Hindlimb muscle (tissue), 1 donor: ENCODE measurements at places on chromosomes 6 and 20.

- no peak for DNase-seq
Measured at GRCh38 chr20:33437141-33437911, 6.2 kb downstream of the SNTA1 start.

DNA sequence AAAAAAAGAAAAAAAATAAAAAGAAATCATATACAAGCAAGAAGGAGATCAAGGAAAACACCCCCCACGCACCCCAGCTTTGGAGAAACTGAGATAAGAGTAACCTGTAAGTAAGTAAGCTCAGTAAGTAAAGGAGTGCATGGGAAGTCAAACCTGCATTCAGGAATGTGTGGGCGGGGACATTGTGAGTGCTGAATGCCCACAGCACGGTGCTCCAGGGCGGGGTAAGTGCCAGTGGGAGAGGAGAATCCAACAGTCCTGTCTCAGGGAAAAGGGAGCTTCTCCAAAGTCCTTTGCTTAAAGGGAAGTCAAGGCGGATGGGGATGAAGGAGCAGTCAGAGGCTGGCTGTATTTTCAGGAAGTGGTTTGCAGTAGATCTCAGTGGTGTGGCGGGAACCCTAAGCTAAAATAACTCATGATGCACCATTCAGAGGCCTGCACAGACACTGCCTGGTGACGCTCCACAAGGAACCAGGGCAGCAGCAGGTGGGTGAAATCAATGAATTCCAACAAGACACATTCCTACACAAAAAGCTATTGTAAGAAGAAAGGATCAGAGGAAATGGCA is 368.0 kb downstream of the QKI start:
- no peak for DNase-seq

GRCh38 chr6:126664271-126664670 is 324.4 kb downstream of the CENPW start:
- no peak for DNase-seq

- no peak for DNase-seq
Measured at GRCh38 chr6:4346659-4347333, 211.4 kb upstream of the ECI2 start.

DNA sequence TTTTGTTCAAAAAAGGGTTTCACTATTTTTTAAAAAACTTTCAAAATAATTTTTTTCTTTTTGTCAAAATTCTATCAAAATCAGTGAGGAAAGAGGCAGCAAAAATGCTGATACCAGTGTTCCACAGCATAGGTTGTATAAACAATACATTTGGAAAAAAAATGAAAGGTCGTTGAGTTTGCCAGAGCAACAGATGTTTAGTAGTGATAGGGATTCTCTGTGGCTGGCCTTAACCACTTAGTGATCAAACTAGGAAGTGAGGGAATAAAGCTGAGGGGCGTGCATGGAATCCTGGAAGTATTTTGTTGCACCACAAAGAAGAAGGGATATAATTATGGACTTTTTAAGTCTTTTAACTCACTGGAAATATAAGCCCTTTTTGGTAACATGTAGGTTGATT is 555.3 kb upstream of the CHD6 start:
- DNase-seq = no peak

GRCh38 chr20:4763723-4764510 is 42.2 kb downstream of the PRND start:
- no peak for DNase-seq

GRCh38 chr6:4362326-4362725 is 227.0 kb upstream of the ECI2 start:
- DNase-seq = no peak

GRCh38 chr6:114650891-114651290 is 308.1 kb upstream of the HS3ST5 start:
- no peak for DNase-seq

GRCh38 chr6:158467923-158468322 is 92.0 kb upstream of the TMEM181 start:
- DNase-seq = no peak

DNA sequence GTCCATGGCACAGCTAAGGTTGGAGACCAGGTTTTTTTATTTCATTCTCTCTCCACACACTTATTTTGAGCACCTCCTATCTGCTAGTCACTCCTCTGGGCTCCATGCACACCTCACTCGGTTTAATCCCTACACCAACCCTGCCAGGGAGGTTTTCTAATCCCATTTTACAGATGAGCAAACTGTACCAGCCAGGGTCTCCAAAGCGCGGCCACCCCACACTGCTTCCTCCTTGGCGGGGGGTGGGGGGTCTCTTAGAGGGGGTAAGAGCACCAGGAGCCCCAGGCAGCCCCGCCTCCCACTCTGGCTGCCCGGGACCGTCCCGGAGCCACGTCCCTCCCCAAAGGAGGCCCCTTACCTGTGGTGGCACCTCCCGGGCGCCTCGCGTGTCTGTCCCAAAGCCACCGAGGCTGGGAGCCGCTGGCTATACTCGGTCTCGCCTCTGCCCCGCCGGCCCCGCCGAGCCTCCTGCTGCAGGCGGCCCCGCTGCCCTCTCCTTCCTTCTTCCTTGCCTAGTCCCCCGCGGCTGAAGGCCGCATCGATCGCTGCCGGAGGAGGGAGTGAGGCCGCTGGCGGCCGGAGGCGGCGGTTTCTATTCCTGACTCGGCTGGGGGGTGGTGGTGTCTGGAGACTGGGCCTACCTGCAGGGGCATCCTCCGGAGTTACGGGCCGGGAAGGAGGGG is at the start of gene KCNS1:
TSS of gene KCNS1 (minus strand) at position 565 of the 683 bp plus-strand sequence. CDS start 1,891 bp downstream, outside the sequence.
- no peak for DNase-seq

GRCh38 chr20:44489931-44490330 is 14.3 kb downstream of the TTPAL start:
- DNase-seq = no peak

DNA sequence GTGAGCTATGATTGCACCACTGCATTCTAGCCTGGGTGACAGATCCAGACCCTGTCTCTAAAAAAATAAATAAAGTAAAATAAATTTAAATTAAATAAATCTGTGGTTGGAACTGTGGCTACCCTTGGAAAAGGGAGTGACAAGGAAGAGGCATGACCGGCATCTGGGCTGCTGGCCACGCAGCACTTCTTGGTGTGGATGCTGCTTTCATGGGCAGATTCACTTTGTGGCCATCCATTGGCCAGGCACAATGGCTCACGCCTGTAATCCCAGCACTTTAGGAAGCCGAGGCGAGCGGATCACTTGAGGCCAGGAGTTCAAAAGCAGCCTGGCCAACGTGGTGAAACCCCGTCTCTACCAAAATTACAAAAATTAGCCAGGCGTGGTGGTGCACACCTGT is 16.1 kb downstream of the EBF4 start:
- no peak for DNase-seq

- DNase-seq = no peak
Measured at GRCh38 chr6:25403150-25403549, 124.0 kb downstream of the CARMIL1 start.

DNA sequence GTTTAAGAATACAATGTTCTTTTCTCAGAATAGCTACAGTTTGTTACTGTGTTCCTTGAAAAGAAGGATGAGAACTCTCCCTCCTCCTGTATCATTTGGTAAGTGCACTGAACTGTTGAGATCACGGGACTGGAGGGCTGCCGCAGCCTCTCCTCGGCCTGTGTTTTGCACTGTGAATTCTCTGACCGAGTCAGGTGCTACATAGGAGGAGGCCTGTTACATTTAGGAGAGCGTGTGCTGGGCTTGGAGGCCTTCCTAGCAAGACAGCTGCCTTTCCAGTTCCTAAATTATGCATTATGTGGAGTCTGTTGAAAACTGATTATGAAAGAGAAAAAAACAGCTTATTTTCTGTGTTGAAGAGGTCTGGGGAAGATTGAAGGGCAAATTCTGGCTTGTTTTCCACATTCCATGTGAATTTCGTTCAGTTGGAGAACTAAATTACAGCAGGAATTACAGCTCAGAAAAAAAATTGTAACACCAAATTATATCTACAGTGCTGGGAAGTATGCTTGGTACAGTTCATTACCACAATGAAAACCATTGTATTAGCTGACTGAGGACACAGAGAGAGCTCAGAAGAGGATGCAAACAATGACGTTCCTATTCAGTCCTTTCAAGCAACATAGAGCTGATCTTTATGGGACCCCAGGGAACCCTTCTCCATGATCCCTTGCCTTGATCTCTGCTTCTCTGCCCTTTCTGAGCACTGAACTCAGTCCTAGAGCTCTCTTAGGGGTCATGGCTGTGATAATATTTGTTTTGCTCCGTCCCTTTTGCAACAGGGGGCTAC is 2.8 kb downstream of the TMC2 start:
- no peak for DNase-seq

- DNase-seq = no peak
Measured at GRCh38 chr20:8388707-8389106, 256.6 kb downstream of the PLCB1 start.
